ENCODE measurements at places on chromosomes 11 and 22.

DNA sequence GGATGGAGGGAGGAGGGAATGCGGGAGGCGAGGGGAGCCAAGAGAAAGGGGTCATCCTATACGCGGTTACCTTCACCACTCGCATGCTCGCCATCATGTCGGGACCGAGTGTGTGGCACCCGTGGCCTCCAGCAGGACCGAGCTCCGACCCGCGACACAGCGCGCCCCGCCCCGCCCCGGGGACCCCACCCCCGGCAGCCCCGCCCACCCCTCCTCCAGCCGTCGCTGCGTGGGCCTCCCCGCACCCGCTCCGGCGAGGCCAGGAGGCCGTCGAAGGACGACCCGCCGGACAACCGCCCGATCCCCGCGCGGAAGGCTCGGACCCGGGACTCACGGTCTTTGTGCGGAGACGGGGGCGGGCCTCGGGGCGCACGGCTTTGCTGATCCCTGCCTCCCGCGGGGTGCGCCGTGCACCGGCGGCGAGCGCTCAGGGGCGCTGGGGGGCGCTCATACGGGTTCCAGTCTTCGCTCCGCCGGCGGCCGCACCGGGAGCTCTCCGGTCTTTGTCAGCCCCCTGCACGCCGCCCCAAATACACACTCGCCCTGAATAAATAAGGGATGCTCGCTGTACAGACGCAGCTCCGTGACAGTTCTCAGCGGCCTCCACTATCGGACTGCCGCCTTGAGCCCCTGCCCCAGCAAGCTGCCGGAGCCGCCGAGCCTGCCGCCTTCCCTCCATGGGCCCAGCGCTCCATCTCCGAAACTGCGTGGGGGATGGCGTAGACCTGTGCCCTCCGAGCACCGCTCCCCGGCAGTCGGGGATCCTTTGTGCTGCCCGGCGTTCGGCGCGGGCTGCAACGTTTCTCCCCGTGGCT is at the start of gene UBE2L6:
Gene UBE2L6, minus strand, starts transcription at position 158 of the 815 bp plus-strand sequence. Its CDS starts 61 bp downstream, at position 97.
- peak; percentile 97 for DNase-seq

DNA sequence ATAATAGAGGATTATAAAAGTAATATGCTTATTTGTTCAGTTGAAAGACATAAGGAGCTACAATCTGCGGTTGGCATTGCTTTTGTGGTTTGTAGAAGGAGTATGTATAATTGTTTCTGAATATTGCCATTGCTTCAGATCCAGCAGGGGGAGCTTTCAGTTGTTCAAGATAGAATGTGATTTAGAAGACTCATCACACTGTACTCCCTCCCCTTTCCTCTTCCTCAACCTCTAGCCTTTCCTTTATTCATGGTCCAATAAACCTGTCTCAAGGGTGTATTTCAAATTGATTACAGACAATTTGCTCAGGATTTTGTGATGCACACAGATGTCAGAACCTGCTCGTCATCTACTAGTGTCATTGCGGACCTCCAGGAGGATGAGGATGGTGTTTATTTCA is 9.8 kb downstream of the PRMT3 start:
- DNase-seq = no peak

- DNase-seq = no peak
Measured at GRCh38 chr11:107337917-107338316, 119.7 kb downstream of the CWF19L2 start.

- DNase-seq = no peak
Measured at GRCh38 chr11:104649002-104649401, 249.3 kb downstream of the CASP12 start.

- no peak for DNase-seq
Measured at GRCh38 chr11:125720781-125721180, 25.3 kb upstream of the PATE1 start.

- DNase-seq = no peak
Measured at GRCh38 chr11:123601743-123602142, 52.7 kb downstream of the SCN3B start.

DNA sequence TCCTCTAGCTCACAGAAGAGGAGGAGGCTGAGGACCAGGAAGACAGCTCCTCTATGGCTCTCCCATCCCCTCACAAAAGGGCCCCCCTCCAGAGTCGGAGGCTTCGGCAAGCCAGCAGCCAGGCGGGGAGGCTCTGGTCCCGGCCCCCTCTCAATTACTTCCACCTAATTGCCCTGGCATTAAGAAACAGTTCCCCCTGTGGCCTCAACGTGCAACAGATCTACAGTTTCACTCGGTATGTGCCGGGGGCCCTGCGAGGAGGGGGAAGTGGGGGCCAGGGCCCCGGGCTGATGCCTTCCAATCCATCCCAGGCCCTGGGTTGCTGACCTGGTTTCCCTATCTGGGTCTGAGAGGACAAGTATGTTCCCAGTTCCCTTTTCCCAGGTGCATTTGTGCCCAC is 7.9 kb downstream of the FOXR1 start:
- DNase-seq = no peak

- no peak for DNase-seq
Measured at GRCh38 chr22:23791738-23792645, 5.2 kb downstream of the SMARCB1 start.

GRCh38 chr11:122045181-122045586 is 70.8 kb downstream of the BLID start:
- no peak for DNase-seq

DNA sequence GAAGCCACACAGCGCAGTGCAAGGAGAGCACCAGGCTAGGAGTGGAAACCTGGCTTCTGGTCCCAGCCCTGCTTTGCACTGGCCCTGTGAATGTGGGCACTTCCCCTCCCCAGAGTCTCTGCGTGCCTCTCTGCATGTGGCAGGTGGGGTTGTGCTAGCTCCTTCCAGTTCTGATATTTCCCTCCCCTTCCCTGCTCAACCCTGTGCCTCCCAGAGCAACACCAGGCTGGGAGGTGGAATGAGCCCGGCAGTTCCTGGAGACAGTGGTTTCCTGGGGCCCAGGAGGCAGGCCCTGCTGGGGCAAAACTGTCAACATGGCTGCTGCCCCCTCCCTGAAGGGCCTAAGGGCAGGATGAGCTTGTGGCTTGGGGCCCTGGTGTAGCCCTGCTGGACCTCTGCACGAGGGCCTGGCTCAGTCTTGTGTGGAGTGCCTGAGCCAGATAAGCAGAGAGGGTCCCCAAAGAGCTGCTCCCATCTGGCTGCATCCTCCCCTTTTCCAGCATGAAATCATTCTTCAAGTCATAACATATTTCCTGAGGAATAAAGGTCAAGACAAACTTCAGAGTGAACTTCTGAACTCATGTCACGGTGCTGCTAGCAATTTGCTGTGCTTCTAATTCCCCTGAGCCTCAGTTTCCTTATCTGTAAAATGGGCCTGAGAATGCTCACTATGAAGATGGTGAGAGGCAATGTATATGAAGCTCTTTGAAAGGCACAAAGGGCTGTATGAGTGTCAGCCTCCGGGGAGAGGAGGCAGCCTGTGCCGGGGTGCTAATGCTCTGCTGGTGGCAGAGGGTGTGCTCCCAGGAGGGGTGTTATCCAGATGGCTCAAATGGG is 116.0 kb downstream of the GRIK4 start:
- no peak for DNase-seq

GRCh38 chr22:27585141-27585540 is 216.4 kb downstream of the MN1 start:
- DNase-seq = no peak

GRCh38 chr11:65629579-65629978 is 8.3 kb upstream of the SIPA1 start:
- DNase-seq = no peak

DNA sequence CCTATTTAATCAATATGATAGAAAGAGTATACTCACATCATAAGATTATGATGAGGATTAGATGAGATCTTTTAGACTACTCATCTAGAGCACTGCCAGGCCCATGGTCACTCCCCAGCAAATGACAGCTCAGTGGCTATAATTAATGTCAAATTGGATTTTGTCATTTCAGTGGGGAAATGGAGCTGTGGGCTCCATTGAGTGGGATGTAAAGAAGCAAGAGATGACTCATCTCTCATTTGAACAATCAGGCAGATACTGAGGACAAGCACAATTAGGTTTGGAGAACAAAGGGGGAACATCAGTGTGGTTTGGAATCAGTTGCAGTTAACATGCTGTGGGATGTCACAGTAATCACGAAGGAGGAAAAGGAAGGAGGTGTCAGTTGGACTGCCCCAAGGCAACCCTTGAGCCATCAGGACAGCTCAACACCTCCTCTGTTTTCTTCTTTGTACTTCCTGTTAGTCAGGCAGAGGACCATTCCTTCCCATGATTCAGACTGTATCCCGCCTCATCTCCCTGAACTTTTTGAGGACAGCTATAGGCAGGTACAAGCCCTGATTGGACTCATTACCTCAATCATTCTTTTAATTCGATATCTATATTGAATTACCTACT is 473.7 kb upstream of the ISX start:
- no peak for DNase-seq

DNA sequence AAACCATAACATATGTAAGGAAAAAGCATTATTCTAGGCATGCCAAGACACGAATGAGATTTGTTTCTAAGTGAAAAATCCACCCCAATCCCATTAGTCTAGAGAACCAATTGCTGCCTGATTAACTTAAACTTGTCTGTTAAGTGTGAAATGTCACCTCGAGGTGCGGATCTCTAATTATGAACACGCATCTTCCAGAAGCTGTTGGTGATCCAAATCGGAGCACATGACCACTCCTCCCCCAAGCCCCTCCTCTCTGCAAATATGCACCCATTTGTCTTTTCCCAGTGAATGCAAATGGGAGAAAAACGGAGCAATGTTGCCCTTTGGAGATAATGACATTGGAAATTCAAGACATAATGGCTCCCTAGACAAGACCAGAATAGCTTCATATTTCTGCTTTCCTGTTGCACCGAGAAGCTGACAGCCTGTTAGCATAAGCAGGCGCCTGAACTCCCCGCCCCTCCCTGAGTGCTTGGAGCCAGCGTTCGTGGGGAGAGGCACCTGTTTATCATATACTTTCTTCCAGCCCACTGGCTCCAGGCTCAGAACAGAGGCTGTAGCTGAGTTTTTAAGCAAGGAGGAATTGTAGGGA is 6.0 kb upstream of the FXYD6 start:
- DNase-seq = no peak

- DNase-seq = no peak
Measured at GRCh38 chr11:9760193-9760575, 96.3 kb downstream of the SWAP70 start.

DNA sequence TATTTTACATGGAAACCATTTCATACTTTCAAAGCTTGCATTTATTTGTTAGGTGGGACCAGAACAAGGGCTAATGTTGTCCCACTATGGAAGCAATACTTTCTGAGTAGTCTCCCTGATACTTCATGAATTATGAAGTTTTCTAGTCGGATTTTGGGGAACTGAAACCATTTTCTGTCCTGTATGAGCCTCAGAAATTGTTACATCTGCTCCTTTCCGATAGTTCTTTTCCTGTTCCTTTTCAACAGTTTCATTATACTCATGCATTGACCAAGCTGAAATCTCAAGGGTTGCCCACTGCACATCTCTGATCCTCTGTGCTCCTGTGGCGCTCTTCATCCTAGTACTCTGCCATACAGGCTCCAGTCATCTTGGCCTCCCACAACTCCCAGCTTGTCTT is 31.5 kb upstream of the GLYATL1 start:
- no peak for DNase-seq
